ENCODE measurements at places on chromosomes 6 and 20.

GRCh38 chr20:49870261-49870660 lies 45.1 kb downstream of the SPATA2 start:
- DNase-seq: no peak

- DNase-seq: no peak
Measured at GRCh38 chr6:153150371-153150751, 19.3 kb upstream of the RGS17 start.

DNA sequence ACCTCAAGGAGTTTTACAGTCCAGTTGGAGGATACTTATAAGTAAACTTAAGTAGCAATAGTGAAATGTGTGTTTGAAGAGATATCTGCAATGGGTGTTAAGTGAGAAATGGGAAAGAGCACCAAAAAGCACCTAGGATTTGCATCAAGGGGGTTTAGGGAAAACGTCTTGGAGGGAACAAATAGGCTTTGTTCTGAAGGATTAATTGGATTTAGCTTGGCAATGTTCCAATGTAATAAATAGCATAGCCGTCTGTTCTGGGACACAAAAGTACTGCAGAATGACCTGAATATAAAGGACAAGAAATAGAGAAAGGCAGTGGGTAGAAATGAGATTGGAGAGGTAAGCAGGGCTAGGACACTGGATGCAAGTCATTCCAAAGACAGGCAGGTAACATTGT lies 2.8 kb upstream of the MYO6 start:
- DNase-seq: no peak

DNA sequence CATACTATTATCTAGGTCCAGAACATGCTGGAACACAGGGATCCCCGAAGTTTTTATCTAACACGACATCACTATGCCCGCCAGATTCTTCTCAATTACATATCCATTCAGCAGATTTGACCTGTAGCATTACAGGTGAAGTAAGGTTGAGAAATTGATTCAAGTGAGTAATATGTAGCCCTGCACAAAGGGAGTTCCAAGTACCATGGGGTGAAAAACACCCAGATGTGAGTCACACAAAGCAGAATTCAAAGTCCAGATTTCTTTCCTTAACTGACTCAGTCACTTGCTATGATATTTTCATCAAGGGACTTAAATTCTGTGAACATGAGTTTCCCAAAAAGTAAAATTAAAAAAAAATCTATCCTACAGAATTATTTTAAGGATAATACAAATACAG lies 655.4 kb upstream of the PTCHD4 start:
- no peak for DNase-seq

- no peak for DNase-seq
Measured at GRCh38 chr6:18681832-18682503, 294.8 kb downstream of the RNF144B start.

GRCh38 chr20:36175016-36175415 lies 20.5 kb downstream of the EPB41L1 start:
- no peak for DNase-seq

DNA sequence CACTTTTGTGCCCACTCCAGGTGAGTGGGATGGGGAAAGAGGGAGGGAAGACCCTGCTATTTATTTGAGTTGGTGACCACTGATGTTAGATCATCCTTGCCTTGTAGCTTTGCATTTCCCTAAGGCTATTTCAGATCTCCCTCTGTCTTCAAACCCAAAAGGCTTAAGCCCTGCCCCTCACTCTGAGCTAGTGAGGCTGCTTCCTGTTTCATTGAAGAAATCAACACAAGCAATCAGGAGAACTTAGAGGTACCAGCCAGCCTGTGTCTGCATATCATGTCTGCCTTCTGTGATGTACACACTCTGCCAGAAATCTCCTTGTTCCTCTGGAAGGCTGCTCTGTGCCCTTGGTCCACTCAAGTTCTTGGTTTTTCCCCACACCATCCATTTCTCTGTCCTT lies 135.3 kb downstream of the ARID1B start:
- DNase-seq: no peak

DNA sequence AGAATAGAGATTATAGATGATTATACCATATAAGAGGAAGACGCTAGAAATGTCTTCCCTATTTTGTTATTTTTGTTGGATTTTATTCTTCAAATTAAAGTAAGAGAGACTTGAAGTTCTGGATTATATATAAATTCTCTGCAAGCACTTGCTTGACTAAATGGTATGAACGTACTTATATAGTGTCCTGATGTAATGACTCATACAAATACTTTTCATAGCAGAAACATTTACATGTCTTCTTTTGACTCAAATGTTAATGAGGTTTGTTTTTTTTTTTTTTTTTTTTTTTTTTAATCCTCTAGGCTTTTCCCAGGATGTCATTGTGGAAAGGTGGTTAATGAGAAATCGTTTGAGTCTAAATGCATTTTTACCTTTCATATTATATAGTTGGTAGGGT lies 55.0 kb downstream of the PDE7B start:
- no peak for DNase-seq

- no peak for DNase-seq
Measured at GRCh38 chr6:134795001-134795400, 154.9 kb downstream of the ALDH8A1 start.
